ENCODE measurements at places on chromosomes 13 and 19.

GRCh38 chr19:2119921-2120785 is 23.4 kb downstream of the IZUMO4 start:
- no peak for DNase-seq

- DNase-seq: peak; percentile 83
These were observed 3.7 kb downstream of the HRC start for GRCh38 chr19:49151267-49152118.

DNA sequence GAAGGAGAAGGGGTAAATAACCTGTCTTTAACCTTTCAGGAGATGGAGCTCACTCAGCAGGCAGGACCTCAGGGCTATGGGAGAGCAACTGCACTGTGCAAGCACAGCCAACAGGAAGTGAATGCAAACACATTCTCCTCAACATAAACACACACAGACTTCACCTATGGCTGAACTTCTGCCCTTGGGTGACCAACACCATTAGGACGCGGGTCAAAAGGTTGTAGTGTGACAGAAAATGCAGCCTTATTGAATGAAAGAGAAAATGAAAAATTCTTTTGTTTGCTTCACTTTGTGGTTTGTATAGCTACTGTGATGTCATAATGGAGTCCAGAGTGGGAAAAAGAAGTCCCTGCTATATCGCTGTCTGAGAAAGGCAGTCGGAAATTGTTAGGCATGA is 323.0 kb downstream of the NDFIP2 start:
- DNase-seq: no peak

- no peak for DNase-seq
These were observed 214.0 kb upstream of the HTR2A start for GRCh38 chr13:47110833-47111240.

GRCh38 chr13:40923867-40924266 is 95.2 kb downstream of the ELF1 start:
- no peak for DNase-seq

GRCh38 chr19:5974721-5975387 is 3.1 kb downstream of the RANBP3 start:
- no peak for DNase-seq

- DNase-seq: no peak
These were observed 15.2 kb downstream of the ZNF665 start for GRCh38 chr19:53177986-53178385.

- peak; percentile 48 for DNase-seq
These were observed 41.0 kb upstream of the SOX21 start for GRCh38 chr13:94753327-94753726.

DNA sequence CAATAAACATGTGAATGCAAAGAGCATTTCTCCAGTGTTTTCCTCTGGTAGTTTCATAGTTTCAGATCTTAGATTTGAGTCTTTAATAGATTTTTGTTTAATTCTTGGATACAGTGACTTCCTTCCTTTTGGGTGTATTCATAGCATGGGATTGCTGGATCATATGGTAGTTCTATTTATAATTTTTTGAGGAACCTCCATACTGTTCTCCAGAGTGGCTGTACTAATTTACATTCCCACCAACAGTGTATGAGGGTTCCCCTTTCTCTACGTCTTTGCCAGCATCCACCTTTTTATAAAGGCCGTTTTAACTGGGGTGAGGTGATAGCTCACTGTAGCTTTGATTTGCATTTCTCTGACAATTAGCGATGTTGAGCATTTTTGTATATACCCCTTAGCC is 9.3 kb upstream of the CALM3 start:
- no peak for DNase-seq

- peak; percentile 74 for DNase-seq
These were observed 22.4 kb downstream of the EPSTI1 start for GRCh38 chr13:42969565-42970172.

GRCh38 chr13:39612023-39612637 is 9.1 kb upstream of the LHFPL6 start:
- peak; percentile 82 for DNase-seq
